ENCODE measurements at places on chromosomes 4 and X.

- DNase-seq: no peak
Observed at GRCh38 chrX:112085149-112085548, 2.6 kb upstream of the TRPC5 start.

GRCh38 chr4:184845367-184846021, 19.7 kb upstream of the ACSL1 start:
- no peak for DNase-seq

- DNase-seq: no peak
Observed at GRCh38 chrX:8981723-8982122, 52.2 kb downstream of the FAM9B start.

DNA sequence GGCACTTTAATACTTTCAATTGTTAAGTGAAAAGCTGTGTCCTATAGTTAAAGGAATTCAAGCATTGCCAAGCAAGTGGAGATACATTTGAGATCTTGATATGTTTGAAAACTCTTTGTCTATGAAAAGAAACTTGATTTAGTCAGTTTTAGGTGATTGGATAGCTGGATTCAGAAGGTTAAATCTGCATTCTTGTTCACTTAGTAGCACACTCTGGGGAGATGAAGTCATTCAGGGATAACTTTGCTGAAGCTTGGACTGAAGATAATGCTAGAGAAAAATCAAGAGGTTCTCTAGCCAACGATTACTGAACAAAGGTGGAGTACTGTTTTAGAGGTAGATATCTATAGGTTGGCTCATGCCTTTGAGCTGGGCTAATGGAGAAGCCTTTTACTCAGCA, 90.6 kb downstream of the DCAF8L2 start:
- no peak for DNase-seq

- no peak for DNase-seq
Observed at GRCh38 chrX:134801267-134801666, 143.0 kb upstream of the PLAC1 start.

GRCh38 chrX:121231566-121232358, 184.4 kb downstream of the GLUD2 start:
- DNase-seq: no peak

DNA sequence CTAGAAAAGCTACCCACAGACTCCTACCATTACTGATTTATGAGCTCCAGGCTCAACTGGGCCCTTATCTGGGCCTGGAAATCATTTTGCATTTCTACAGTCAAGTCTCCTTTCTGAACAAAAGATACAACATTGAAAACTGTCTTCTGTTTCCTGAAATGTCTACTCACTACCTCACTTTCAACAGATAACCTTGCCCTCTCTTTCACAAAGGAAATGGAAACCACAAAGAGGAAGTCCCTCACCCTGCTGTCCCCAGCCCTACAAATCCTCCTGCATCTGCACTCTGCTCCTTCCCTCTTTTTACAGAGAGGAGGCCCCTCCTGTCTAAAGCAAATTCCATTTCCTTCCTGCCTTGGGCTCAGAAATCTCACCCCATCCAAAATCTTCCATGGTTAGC, 24.8 kb upstream of the CYBB start:
- no peak for DNase-seq

GRCh38 chrX:124217304-124218251, 114.9 kb upstream of the TEX13D start:
- DNase-seq: peak; percentile 45

DNA sequence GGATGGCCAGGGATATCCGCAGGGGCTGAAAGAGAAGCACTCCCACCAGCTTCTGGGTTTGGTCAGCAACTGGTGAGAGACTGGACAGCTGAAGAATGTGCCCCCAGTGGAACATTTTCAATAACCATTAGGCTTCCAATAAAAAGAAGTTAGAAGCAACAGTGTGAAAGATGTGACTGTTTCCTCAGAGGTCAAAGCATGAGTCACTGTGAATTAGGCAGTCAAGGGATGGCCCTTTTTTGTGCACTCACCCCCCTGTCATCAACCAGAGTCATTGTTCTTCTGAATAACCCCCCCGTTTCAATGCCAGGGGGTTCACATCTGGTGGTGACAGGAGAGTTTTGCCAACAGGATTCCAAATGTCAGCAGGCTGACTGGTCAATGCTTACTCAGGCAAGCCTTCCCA, 74.6 kb upstream of the SH3RF1 start:
- no peak for DNase-seq

- no peak for DNase-seq
Observed at GRCh38 chr4:127449449-127449848, 183.3 kb upstream of the INTU start.

GRCh38 chr4:83503974-83504373, 19.1 kb upstream of the ABRAXAS1 start:
- DNase-seq: no peak

GRCh38 chr4:10121568-10122208, 5.1 kb upstream of the WDR1 start:
- no peak for DNase-seq

DNA sequence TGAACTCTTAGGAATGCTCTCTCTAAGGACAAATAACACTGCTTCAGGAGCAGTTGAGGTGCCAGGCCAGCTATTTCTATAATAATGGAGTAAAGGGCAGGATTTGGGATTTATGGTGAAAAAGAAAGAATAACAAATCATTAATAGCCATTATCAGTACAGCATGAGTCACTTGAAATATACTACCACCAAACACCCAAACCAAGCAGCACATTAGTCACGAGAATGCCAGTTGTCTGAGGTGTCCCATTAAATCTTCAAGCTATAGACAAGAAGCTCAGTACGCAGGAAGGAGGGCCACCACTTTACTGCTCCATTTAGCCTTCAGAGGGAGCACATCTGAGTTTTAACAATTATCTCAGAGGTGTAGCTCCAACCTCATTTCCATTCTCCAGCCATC, 106.8 kb upstream of the MAGEA10 start:
- DNase-seq: no peak

DNA sequence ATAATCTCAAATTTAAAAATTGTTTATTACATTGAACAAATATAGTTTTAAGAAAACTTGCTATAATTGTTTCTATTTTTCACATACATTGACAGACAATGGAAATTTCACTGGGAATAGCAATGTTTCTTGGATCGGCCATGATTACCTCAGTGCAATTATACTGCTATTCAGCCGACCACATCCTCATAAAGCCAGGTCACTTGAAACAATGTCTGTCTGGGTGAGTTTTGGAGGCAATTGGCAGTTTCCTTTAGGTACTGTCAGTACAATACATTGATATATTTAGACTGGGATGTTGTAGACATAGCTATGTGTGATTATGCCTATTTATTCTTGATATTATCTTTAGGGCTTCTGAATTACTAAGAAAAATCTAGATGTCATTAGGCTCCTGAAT, 89.5 kb upstream of the VEGFC start:
- no peak for DNase-seq

DNA sequence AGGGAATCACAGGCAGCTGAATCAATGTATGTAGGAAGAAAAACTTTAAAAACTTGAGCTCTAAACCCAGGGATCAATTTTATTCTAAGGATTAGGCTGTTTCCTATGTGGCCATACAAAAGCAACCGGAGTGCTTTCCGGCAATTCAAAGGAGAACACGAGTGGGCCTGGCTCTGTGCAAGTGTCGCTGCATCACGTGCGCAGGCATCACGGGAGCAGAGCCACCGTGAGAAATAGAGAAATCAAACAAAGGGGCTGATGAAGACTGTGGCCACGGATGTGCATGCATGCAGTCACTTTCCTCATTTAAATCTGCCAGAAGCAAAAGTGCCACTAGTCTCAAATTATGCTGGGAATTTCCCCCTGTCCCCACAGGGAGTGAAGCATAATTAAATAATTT, 196.9 kb downstream of the NSUN7 start:
- no peak for DNase-seq

GRCh38 chr4:157220371-157220881, at the start of gene GRIA2:
TSS of gene GRIA2 (plus strand) at chr4:157220728. CDS start at chr4:157221043, 315 bp downstream.
- no peak for DNase-seq

DNA sequence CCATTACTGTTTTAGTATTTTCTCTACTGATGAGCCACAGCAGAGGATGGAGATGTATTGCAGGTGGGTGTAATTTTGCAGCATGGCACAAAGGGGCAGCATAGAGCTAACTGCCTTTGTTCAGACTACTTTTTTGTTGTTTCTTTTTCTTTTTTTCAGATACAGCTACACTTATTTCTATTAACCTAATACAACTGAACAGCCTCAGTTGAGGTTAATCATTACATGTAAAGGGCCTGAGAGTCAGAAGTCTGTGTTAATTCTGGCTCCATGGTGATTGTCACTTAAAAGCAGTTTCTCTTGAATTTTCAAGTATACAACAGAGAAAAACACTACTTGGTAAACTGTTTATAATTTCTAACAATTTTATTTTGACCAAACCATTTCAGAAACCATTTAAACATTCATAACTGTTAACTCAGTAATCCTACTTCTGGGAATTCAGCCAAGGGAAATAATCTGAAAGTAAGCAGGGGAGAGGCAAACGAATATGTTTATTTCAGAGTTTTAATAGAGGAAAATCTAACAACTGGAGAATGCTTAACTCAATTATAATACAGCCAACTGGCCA, 13.9 kb upstream of the PPEF2 start:
- no peak for DNase-seq

DNA sequence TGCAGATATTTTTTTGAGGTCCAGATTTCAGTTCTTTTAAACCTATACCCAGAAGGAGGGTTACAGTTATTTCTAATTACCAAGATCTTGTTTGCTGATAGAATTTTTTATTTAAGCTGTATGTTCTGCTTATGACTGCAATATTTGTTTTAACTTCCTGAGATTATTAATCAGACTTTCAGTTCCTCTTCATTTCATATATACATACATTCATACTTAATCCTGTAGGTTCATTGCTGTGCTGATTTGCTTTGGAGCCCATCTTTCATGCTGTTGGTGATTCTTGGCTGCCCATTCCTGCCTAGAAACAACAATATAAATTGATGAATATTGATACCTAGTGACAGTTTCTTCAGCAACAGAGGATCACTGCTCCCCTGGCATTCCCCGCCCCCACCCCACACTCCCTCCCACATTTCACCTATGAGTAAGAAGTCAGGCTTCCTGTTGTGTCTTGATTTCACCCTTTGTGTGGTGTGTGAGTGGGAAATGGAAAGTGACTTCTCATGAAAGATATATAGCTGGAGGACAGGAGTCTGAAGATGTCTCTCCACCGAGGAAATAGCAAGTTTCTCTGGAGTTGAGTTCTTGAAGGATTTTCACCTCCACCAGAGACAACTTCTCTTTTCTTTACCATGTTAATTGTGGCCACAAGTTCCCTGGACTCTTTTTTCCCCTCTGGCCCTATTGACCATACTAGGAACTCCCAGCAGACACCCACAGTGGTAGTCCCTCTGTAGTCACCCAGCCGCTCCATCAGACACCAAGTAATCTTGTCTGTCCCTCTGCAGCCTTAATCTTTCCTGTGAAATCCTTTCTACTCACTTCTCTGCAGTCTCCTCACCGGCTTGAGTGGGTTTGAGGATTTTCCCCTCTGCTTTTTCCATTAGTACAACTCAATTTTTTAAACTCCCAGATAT, 118.4 kb downstream of the ASB9 start:
- DNase-seq: no peak

GRCh38 chrX:66674506-66674905, 35.6 kb upstream of the EDA2R start:
- DNase-seq: no peak

- no peak for DNase-seq
Observed at GRCh38 chr4:141643557-141643956, 7.2 kb downstream of the IL15 start.

- DNase-seq: no peak
Observed at GRCh38 chr4:53997898-53998297, 66.5 kb downstream of the CHIC2 start.

DNA sequence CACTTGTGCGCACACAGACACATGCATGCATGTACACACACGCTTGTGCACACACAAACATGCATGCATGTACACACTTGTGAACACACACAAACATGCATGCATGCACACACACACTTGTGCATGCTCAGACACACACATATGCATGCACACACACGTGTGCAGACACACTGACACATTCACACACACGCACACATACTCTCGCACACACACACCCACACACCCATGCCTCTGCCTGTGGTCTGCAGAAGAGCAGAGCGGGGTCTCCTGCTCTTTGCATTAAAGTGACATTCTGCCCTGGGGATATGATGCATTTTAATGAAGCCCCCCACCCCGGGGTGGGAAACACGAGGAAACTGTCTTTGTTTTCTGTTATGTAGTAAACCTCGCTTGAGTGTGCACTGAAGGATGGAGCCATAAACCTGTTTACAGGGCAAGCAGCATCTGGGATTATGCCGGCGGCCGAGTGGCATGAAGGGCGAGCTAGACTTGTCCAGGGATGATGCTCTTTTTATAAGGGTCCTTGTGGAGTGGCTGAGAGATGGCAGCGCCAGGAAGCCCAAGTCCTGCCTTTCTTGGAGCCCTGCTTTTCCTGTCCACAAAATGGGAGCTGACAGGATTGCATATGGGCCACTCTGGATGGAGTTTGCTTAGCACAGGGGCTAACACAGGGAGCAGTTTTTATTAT, 17.8 kb downstream of the PSAPL1 start:
- no peak for DNase-seq

- DNase-seq: no peak
Observed at GRCh38 chr4:110621328-110621812, 1.5 kb downstream of the PITX2 start.

DNA sequence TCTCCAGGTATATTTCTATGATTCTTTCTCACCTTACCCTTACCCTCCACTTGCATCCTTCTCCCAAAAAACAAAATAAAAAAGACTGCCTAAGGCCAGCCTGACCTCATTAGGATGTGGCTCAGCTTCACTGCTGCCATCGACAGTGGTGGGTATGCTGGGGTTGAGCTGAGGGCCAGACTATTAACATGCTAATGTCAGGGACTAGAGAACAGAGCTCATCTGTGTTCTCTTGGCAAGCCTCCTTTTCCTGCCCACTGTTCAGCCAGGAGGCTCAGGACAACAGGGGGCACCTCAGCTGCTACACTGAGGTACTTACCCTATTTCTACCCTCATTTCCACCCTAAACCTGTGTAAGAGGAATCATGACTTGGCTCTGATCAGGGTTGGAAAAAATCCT, 59.3 kb downstream of the MSN start:
- DNase-seq: no peak

- no peak for DNase-seq
Observed at GRCh38 chrX:70033348-70034051, 16.2 kb downstream of the AWAT2 start.

DNA sequence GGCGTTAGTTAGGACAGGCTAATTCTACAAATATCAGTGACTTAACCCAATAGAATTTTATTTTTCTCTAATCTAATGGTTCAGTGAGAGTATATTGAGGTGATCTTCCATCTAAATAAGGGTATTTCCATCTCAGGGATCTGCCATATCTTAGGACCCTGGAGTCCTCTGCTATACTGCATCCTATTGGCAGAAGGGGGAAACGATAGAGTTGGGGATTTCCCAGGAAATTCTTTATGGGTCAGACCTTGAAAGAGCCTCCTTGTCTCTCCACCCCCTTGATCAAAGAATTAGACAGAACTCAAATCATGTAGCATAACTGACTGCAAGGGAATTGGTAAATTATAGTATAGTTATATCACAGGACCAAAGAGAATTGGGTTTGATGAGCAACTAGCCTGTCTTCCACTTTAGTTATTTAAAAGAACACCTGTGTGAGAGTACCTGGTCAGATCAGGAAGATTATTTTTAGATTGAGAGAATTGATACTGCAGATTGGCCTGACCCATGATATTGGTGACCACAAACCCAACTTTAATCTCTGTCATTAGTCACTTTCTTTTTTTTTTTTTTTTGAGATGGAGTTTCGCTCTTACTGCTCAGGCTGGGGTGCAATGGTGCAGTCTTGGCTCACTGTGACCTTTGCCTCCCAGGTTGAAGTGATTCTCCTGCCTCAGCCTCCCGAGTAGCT, 25.6 kb downstream of the SMARCA5 start:
- no peak for DNase-seq

- DNase-seq: no peak
Observed at GRCh38 chr4:74751247-74751646, 43.1 kb downstream of the BTC start.
